Right renal pelvis (tissue), 4 donors: ENCODE measurements at places on chromosomes 16 and 17. TPM values are rescaled to one million over a fixed set of nuclear protein-coding genes. Genes with fewer than 3 reads are reported as not detected.

- no peak for DNase-seq
These were observed 102.4 kb upstream of the METRNL start for GRCh38 chr17:82976982-82977488.

GRCh38 chr17:2250140-2251095 lies 53.2 kb downstream of the SMG6 start:
- DNase-seq, result no peak

GRCh38 chr16:81627729-81628244 lies 151.3 kb upstream of the PLCG2 start:
- DNase-seq, result no peak

GRCh38 chr17:57269052-57269451 lies 12.7 kb downstream of the MSI2 start:
- DNase-seq, result no peak

DNA sequence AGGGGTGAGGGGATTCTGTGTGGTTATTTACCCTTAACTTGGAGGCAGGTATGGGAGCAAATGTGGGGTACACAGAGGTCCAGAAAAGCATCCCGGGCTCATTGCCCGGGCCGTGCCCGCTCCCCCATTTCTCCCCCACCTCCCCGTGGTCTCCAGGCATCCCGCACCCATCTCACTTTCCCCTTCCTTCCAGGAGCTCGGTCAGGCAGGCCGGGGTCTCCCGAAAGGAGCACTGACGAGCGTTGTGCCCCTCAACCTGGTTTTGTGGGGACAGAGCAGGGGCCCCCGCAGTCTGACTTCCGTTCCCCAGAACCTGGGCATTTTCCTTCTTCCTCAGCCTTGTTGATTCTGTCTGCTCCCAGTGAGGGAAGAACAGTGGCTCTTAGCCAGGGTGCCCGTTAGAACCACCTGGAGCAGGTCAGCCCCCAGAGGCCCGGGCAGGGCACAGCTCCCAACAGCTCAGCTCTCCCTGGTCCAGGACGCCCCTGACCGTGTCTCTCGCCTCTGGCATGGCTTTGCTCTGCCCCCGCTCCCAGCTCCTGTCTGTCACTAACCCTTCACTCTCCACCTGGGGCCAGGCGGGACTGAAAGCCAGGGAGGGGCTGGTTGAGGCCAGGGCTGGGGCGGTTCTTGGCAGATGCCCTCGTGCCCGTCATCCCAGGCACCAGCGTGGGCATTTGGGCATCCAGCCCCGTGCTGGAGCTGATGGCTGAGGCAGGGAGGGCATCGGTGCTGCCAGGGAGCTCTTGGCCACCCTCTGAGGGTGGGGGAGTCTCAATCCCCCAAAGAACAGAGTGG lies 12.5 kb upstream of the NUDT16L1 start:
- no peak for DNase-seq

DNA sequence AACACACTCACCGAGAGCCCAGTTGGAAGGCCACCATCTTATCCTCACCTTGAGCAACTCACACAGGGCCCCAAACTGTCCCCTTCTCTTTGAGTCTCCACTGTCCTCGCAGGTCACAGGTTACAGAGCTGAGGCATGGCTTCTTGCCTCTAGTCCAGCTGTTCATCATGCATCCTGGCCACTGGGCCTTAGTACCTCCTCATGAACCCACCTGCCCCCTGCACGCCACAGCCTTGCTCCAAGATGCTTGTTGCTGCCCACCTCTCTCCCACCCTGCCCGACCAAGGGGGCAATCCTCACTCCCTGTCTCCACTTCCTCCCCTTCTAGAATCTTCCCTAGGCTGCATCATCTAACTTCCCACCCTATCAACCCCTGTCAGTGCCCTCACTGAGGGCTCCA lies 17.1 kb downstream of the CDH5 start:
- DNase-seq, result no peak

- no peak for DNase-seq
These were observed 36.3 kb upstream of the CCL2 start for GRCh38 chr17:34218748-34219147.

GRCh38 chr16:21598206-21598605 lies 1.2 kb upstream of the METTL9 start:
- no peak for DNase-seq

DNA sequence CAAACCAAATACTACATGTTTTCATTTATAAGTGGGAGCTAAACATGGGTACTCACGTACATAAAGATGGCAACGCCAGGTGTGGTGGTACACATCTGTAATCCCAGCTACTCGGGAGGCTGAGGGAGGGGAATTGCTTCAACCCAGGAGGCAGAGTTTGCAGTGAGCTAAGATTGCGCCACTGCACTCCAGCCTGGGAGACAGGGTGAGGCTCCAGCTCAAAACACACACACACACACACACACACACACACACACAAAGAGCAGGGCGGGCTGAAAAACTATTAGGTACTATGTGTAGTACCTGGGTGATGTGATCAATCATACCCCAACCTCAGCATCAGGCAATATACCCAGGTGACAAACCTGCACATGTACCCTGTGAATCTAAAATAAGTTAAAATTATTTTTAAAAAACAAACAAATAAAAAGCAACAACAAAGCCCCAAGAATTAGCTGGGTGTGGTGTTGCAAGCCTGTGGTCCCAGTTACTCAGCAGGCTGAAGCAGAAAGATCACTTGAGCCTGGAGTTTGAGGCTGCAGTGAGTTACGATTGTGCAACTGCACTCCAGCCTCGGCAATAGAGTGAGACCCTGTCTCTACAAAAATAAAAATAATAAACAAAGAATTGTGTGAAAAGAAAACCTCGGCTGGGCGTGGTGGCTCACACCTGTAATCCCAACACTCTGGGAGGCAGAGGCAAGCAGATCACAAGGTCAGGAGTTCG lies 11.9 kb upstream of the FAAP100 start:
- no peak for DNase-seq

Gene CTDNEP1
- 159 TPM for polyA plus RNA-seq

DNA sequence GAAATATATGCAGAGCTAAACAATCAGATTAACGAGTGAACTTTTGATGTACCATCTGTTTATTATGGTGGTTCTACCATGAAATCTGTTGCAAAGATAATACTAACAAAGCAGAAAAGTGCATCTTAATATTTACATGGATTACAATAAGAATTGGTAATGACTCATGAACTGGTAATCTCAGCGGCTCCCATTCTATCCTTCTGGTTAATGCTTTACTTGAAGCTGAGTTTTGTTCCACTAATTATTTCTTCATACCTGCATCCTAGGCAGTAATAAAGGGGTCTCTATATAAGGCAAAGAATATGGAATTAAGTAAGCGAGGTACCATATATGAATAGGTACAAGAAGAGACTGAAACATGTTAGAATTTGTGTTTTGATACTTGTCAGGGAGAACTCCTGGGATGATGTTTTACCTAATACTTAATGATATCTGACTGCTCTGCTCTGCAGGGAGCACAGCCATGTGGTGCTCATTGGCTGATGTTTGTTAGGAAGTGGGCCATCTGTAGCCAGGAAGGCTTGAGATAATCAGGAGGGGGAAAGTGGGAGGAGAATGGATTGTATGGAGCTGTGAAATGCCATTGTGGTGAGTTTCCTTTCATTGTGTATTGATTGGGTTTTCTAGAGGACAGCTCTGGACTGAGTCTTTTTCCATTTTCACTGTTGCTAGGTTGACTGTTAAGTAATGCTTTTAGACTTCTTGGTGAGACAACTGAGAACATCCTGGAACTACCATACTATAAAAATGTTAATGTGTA lies 52.6 kb downstream of the MAP2K6 start:
- DNase-seq, result no peak

DNA sequence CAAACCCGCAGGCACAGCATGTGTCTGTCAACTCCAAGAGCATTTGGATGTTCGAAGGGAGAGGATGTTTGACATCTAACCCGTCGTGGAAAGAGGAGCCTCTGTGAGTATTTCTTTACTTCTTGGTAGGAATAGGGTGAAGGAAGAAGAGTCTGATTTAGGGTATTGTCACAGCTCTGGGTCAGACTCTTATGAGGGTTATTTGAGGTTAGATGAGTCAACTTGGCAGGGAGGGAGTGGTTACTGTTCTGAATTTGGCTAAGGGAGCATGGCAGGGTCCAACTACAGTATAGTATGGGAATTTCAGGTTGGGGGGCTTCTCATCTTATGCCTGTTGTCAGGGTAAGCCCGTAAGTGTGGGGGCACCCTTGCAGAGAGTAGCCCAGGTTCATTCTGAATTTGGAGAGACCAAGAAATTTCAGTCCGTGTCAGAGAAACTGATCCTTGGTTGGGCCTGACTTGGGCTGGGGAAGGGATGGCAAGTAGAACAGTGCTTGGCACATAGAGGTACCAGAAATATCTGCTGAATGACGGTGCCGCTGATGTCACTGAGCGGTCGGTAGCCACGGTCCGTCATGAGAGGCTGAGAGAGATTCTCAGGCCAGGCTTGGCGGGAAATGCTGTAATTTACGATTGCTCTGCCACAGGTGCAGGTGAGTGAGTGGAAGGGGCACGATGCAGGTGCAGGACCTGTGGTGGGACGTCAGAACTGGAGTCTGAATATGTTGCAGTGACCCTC lies 43.2 kb downstream of the MYH3 start:
- DNase-seq, result no peak

Gene OTOP2
- polyA plus RNA-seq, result 0.10 TPM

- DNase-seq, result no peak
These were observed at the start of gene LAT for GRCh38 chr16:28984619-28985135. LAT (plus strand) TSS chr16:28985052; CDS start chr16:28985418, 366 bp downstream.

- DNase-seq, result no peak
These were observed 211.7 kb downstream of the FTO start for GRCh38 chr16:53915452-53916160.

Gene SRSF1
- polyA plus RNA-seq, result 363 TPM

DNA sequence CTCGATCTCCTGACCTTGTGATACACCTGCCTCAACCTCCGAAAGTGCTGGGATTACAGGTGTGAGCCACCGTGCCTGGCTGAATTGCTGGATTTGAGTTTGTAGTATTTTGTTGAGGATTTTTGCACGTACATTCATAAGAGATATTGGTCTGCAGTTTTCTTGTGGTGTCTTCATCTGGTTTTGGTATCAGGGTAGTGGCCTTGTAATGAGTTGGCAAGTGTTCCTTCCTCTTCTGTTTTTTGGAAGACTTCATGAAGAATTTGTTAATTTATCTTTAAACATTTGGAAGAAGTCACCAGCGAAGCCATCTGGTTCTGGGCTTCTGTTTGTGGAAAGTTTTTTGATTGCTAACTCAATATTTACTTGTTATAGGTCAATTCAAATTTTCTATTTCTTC lies 26.9 kb downstream of the SPNS3 start:
- no peak for DNase-seq

Gene EXOC3L1
- 5.8 TPM for polyA plus RNA-seq

- DNase-seq, result no peak
These were observed 26.2 kb downstream of the TBX2 start for GRCh38 chr17:61425682-61426481.

- no peak for DNase-seq
These were observed 33.5 kb upstream of the ETV4 start for GRCh38 chr17:43579566-43580140.

Gene SOCS1
- polyA plus RNA-seq, result 8.0 TPM

DNA sequence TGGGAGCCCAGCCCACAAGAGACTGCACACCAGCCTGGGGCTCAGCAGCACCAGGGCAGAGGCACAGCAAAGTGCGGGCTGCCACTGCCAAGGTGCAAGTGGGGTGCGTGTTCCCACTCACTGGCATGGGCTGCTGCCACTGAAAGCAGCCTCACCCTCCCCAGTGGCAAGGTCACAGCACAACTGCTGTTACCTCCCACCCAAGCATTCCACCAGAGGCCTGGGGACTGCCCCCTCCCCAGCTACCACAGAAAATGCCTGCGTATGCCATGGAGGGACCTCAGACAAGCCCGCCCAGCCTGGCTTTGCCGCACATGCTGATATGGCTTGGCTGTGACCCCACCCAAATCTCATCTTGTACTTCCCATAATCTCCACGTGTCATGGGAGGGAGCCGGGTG lies 33.1 kb downstream of the MEAK7 start:
- no peak for DNase-seq

Gene MYH13
- polyA plus RNA-seq, result 0.25 TPM

Gene FOXL1
- 19.9 TPM for polyA plus RNA-seq

Gene KRT23
- 0.66 TPM for polyA plus RNA-seq

GRCh38 chr17:63911657-63912100 lies 621 bp upstream of the CSHL1 start:
- DNase-seq, result no peak

GRCh38 chr17:64264891-64265290 lies 1.8 kb upstream of the TEX2 start:
- DNase-seq, result no peak

Gene TOM1L1
- polyA plus RNA-seq, result 104 TPM

DNA sequence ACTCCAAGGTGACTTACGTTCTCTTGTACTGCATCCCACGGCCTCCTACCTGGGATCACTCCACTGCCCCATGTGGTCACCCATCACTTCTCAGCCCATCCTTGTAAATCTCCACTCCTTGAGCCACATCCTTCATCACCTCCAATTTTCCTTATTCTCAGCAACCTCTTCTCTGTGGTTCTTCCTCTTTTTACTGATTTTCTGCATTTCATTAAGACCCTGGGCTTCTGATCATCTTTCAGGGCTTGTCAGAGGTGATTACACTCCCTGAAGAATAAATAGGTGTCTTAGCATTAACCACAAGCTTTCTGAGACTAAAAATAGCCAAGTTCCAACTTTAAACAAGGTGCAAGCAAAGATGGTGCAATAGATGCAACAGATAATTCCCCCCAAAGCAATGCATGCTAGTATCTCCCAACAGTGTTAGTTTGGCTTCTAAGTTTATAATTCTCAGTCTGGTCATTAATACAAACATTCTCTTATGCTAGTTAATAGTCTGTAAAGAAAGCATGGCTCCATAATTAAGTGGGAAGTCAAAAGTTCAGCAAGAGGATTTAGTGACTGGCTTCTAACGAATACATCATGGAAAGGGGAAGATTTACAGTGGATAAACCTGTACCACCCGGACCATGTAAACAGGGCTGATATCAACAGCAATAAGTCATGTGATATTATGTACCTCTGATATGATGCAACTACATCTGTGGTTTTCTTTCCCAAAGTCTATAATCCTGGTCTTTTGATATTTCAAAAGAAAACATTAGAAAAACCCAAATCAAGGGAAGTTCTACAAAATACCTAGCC lies 47.4 kb upstream of the FOXJ1 start:
- DNase-seq, result no peak

- no peak for DNase-seq
These were observed 648.1 kb downstream of the TOX3 start for GRCh38 chr16:51898872-51899271.

- no peak for DNase-seq
These were observed 345.7 kb downstream of the CDH13 start for GRCh38 chr16:82972331-82972919.

GRCh38 chr16:2385190-2385836 lies 43.9 kb upstream of the CCNF start:
- DNase-seq, result no peak

DNA sequence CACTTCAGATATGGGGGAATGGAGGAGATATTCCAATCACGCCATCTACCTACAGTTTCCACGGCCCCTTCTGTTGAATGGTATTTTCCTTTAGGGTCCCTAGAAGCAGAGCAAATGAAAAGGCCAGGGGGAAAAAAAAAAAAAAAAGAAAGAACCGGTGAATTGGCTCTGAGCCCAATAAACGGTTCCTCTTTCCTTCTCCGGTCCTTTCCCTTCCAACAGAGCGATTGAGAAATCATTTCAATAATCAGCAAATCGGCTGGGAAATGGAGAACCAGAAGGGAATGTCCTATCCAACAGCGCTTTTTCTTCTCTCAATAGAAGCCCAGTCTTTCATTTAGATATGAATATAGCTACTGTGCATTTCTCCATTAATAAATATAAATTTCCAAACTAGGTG lies 26.8 kb upstream of the HOXB13 start:
- DNase-seq, result no peak
